ENCODE measurements at places on chromosomes 5 and 9.

DNA sequence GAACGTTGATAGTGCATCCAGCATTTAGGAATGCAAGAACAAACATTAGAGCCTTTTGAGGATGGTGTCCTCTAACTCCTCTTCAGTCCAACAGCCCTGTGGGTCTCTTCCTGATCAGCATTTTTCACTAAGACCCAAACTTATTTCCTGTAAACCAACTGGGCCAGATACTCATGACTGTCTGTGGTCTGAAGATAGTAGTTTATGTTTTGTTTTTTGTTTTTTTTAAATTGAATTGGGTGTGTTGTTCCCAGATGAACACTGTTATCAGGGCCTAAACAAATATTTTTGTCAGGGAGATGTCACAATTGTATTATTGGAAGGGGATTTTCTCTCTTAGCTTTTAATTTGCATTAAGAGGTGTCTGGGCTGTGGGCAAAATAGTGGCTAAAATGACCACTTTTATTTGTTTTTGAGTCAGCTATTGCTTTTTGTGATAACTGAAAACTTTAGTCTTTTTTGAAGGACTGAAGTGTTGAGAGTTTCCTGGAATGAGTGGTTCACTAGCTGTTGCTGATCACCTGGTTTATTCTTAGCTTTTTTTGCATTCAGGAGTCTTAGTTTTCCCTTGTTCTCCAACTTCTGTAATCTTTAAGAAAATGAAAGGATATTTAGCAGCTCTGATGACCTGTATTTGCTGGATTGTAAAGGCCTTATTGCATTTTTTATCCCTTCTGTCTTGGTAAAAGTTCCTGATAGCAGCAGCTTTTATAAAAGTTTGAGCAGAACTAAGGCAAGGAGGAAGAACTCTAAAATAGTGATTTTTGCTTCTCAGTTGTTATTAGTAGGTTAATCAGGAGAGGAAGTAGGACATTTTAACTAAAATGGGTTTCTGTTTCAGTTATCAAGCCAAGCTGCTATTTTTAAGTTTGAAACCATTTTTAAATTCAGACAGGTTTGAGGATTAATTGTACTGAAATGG lies 5.5 kb downstream of the MAN2A1 start:
- no peak for DNase-seq

- peak; percentile 3 for DNase-seq
Observed at GRCh38 chr5:84764227-84764626, 379.5 kb upstream of the EDIL3 start.

DNA sequence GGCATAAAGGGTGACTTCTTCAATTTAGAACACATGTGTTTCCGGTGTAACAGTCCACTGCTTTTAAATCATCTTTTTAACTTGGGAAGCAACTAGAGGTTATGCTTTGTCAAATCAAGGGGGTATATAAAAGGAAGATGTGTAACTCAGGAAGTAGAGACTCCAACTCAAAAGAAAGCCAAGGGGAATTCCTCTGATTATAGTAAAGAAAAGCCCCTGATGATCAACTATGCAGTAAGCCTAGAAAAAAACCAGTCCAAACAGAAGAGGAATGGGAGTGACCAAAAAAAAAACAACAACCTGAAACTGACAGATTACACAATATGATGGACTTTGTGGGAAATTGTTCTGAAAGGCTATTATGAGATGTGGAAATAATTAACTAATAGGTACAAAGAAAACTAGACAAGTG lies 90.3 kb downstream of the AK8 start:
- no peak for DNase-seq

DNA sequence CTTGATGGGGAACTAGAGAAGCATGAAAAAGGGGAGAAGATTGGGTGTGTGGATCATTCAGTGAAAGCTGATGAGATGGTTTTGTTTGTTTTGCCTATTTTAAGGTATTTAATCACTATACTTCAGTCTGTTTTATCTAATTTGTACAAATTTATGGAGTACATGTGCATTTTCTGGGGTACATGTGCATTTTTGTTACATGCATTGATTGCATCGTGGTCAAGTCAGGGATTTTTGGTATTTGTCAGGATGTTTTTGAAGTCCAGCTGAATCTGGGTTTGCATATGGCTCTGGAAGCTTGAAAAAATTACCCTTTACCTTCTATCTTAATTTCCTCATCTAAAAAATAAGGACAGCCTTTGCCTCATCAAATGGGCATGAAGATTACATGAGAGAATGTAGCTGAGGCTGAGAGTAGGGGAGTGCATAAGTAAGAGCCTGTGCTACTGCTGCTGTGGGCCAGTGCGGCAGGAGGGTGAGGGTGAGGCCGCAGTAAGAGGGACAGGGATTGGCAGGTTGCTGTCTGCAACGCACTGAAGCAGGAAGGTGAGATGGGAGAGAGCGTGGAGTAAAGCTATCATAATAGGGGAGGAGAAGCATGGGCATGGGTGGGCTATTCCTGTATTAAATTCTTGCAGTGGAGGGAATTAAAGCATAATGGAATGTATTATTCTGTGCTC lies 139.8 kb downstream of the NPR3 start:
- DNase-seq: no peak

DNA sequence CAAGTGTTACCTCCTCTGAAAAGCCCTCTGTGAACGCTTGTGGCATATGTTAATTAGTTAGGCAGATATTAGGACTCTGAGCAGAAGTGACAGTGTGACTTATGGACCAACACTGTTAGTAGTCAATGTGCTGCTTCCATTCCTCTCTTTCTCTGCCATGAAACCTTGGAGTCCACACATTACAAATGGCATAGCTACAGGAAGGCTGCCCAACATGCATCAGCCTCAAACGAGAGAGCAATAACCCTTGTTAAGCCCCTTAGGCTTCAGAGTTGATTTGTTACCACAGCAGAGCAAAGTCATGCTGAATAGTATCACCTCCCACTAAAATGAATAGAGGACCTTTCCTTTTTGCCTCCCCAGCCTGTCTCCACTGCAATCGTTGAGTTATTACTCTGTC lies 397.7 kb upstream of the SMARCA2 start:
- no peak for DNase-seq

DNA sequence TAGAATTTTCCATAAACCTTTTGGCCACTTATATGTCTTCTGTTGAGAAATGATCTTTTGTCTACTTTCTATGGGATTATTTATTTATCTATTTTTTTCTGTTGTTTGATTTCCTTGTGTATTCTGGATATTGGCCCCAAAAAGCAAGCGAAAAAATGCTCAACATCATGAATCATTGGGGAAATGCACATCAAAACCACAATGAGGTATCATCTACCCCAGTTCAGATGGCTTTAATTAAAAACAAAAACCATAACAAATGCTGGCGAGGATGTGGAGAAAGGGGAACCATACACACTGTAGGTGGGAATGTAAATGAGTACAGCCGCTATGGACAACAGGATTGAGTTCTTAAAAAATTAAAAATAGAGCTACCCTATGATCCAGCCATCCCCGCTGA lies 125.0 kb upstream of the LPCAT1 start:
- no peak for DNase-seq

- no peak for DNase-seq
Observed at GRCh38 chr5:176856746-176857145, 42.4 kb downstream of the HK3 start.

DNA sequence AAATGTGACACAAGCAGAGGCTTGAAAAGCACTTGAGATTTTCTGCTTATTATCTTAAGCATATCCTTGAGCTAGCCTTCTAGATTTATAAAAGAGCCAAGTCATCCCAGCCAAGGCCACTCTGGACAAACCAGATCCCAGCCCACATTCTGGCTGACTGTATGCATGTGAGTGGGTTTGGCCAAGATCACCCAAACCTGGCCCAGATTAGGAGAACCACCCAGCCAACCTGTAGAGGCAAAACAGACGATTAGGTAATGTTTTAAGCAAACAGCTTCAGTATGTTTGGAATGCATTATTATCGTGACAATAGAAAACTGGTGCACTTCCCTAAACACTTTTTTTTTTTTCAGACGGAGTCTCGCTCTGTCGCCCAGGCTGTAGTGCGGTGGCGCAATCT lies 151.9 kb downstream of the SPATA31D1 start:
- no peak for DNase-seq

- peak; percentile 23 for DNase-seq
Observed at GRCh38 chr9:93033531-93033930, 25.0 kb upstream of the SUSD3 start.

DNA sequence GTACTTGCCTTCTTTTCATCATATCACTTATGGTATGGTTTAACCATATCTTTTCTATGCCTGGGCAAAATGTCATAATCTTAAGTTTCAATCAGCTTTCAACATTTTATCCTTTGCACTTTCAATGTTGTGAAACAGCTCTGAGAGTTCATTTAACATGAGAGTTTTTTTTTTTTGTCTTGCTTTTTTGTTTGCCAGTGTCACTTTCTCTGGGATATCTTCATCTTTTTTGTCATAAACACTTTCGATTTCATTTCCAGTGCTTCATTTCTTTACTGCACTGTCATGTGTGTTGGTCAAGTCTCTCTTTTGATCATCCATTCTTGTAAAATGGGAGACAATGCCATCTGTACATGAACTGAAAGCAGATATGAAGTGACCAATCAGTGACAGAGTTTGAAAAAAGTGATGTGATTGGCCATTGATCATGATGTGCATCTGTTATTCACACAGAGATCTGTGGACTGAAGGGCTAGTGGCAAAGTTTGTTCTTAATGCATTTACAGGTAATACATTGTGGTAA lies 7.5 kb upstream of the POU5F2 start:
- DNase-seq: no peak

GRCh38 chr5:44943647-44944046 lies 134.9 kb downstream of the MRPS30 start:
- no peak for DNase-seq

DNA sequence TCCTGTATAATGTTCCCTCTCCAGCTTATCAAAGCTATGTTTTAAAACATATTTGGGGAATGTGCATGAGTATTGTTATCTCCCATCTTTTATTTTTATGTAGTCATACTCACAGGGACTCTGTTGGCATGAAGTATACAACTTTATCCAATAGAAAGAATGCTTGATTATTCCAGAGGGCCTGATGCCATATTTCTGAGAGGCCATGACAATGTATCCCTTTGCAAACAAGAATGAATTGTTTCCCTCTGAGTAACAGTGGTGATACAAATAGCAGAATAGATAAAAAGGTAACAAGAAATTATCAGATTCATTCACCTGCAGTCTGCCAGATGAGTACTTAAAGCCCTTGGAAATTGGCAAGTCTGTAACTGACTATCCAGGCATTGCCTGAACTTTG lies 125.9 kb downstream of the PLK2 start:
- DNase-seq: no peak

DNA sequence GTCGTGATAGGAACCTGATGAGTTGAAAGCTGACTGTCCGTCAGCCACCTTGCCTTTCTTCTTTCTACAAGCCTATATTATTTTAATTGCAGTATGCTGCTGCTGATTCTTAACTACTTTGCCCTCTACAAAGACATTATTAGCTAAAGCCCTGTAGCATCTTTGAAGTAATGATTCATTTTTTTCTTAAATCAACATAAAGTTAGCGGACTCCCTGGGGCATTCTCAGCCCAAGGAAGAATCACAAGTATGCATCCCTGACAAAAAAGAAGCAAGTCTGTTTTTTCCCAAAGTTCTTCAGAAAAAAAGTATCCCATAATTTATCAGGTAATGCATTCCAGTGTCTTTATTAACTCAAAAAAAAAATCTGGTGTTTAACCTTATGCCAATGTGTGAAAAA lies 69.5 kb upstream of the TAS2R1 start:
- no peak for DNase-seq

DNA sequence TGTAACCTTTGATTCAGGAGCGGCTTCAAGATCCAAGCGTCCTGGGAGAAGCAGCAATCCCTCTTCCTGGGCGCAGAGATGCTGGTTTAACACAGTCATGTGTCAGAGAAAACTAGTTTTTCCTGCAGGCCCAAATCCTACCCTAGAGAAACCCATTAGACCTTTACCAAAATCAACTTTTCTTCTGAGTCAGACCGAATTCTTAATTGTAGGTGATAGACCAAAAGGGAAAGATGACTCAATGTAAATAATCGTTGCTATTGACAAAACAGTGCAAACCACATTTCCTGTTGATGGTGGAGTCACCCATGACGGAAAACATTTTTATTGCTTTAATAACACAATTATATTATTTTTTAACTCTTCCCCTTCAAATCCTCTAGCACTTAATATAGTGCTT lies 40.1 kb downstream of the SLC1A1 start:
- DNase-seq: no peak

DNA sequence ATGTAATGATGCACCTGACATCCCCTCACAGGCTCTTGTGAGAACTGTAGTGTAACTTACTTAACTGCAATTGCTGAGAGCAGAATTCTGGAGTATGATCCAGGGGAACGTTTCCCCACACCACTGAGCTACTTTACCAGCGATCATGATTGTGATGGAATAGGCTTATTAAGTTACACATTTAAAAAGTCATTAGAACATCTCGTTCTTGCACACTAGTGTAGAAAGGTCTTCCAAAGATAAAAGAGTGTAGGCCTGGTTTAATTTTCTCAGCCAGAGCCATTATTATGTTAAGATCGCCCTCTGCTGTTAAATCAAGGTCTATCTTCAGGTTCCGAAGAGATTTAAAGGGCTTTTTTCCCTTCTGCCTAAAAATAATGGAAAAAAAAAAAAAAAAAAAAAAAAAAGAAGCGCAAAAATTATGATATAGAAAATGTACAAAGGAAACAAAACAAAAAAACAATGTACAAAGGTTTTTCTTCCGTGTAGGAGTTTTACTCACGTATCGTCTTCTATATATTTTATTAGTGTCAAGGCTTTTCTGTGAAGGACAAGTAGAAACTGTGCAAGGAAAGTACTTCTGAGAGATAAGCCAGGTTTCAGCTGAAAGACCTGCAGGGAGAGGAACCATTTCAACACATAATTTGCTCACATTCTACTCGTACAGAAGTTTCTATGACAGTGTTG lies 18.6 kb upstream of the MOB3B start:
- peak; percentile 36 for DNase-seq

- DNase-seq: no peak
Observed at GRCh38 chr5:55699041-55699688, 13.0 kb downstream of the SLC38A9 start.

DNA sequence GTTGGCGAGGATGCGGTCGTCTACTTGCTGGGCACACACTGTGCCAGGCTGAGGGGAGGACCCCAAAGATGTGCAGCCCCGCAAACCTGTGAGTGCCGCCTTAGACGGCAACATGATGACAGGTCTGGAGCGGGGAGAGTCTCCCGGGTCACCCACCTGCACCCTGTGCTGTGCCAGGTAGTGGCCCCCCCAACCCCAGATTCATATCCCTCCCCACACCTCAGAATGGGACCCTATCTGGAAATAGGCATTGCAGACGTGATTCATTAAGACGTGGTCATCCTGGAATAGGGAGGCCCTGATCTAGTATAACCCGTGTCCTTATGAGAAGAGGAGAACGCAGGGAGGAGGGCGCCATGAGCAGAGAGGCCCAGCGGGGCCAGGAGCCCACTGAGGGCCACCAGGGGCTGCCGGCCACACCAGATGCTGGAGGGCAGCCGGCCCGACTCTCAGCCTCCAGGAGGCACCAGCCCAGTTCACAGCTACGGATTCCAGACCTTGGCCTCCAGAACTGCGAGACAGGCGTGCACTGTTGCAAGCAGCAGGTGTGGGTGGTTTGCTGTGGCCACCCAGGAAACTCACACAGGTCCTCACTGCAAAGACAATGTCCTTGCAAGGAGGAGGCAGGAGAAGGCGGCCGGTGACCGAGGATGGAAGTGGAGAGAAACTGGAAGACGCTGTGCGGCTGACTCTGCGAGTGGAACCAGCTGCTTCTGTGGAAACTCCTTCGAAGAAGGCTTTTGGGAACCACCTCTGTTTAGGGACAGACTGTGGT lies 131.9 kb upstream of the LPCAT1 start:
- DNase-seq: no peak

GRCh38 chr5:18397371-18397770 lies 763.1 kb downstream of the TAF11L14 start:
- no peak for DNase-seq

- peak; percentile 10 for DNase-seq
Observed at GRCh38 chr5:172554562-172554961, 86.5 kb upstream of the NEURL1B start.

Measured in NCI-H82 (cell line).